ENCODE measurements at places on chromosomes 7 and 10.

GRCh38 chr7:82534684-82535083 is 91.1 kb upstream of the CACNA2D1 start:
- peak; percentile 37 for DNase-seq

DNA sequence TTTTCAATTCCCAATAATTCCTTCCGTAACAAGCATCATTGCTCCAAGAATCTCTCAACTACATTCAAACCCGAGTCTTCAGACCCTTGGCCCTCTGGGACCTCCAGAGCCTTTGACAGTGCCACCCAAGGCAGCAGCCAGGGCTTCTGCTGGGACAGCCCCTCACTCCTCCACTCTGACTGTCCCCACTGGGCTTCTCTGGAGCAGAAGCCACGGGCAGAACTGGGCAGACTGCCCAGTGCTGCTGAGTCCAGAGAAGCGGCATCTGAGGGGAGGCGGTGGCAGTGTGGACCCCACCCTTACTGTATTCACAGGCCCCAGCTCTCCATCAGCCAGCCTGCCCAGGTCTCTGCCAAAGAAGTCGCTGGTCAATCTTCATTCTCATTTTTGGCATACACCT is 8.8 kb downstream of the CYREN start:
- no peak for DNase-seq

GRCh38 chr10:29240986-29241660 is 47.7 kb upstream of the LYZL1 start:
- peak; percentile 42 for DNase-seq

GRCh38 chr10:27884185-27884641 is 114.7 kb downstream of the ODAD2 start:
- DNase-seq = no peak

DNA sequence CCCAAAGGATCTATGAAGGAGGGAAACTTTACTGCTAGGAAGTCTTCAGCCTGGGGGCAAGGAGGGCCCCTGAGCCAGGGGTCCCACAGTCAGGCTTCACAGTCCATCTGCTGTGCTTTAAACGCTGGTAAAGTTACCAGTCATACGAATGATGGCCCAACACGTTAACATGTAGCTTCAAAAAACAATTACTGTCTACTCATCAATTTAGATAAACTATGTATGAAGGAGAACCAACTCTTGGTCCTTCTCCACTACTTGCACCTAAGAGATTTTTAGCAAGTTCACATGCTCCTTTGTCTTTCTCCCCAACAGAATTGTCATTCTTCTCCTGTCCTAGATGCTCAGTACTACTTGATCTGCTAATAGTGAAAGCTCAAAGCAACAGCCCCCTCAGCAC is 16.6 kb downstream of the JCAD start:
- no peak for DNase-seq

DNA sequence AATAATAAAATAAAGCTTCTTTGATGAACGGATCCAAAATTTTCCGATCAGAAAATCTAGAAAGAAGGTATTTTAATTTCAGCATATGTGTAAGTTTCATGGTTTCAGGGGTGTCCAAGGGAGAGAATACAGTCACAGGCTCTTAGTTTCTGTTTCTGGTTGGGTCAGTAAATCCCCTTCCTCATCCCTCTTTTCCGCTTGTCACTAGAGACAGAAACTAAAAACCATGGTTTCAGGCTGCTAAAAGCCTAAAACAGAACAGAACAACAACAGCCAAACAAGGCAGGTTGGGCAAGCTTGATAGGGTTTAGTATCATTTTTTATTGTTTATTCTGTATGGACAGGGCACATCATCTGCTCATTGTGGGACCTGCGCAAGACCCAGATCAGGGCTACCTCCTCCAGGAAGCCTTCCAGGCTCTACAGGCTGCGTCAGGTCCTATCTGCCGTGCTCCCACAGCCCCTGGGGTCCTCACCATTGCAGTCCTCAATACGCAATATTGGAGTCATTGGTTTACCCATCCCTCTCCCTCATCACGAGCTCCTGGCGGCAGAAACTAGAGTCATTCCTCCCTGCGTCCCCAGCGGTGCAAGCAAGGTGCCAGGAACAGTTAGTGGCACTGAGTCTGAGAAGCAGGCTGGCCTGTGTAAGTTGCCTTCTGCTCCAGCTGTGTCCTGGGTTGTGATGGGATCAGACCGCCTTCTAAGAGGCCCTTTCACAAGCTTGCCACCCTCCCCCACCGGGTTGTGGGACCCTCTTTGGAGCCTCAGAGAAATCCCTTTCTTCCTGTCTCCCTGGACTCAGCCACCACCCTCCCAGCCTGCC is 70.2 kb upstream of the CUX1 start:
- DNase-seq = no peak

- no peak for DNase-seq
Measured at GRCh38 chr7:140223515-140224221, 46.9 kb upstream of the KDM7A start.

- DNase-seq = no peak
Measured at GRCh38 chr10:50896721-50897120, 11.3 kb upstream of the A1CF start.

All from AG20443 (cell line).